ENCODE measurements at places on chromosomes 16 and 17.

DNA sequence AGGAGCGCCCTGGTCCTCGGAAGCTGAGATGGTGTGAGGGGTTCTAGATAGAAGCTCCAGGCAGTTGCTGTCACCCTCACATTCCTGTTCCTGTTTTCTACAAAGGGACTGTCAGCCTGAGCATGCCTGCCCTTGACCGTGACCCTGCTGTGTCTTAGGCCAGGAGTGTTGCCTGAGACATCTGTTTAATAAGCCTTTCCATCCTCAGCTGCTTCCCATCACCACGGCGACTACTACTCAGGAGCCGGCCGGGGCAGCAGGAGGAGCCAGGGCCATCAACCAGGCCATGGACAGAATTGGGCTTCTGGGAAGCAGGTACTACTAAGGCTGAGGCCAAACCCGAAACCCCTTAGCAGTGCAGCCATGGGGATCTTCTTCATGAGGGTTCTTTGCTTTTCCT is 151.4 kb downstream of the KATNIP start:
- DNase-seq, result no peak

DNA sequence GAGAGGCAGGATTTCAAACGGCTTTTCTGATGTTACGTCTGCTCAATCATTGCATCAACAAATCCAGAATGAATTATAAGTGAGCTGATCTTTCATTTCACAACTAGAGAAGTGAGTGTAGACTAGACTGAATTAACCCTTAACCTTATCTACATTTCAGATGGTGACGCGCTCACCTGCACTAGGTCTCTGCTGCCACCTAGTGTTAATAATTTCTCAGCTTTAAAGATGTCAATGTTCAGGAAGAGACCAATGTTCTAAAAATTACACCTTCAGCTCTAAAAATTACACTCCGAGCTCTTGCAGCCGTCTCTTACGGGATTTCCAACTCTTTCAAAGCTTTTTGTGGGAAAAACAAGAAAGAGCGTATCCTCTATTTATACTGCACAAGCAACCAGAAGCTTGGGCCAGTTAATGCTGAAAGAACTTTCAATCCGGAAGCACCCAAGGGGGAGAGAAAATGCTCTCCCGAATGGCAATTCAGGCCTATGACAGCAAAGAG is 88.2 kb upstream of the FA2H start:
- DNase-seq, result peak; percentile 53

GRCh38 chr17:61130330-61130729 is 269.3 kb upstream of the TBX2 start:
- no peak for DNase-seq

GRCh38 chr17:34198519-34198918 is 56.6 kb upstream of the CCL2 start:
- no peak for DNase-seq

- no peak for DNase-seq
Measured at GRCh38 chr17:72393553-72393952, 272.7 kb downstream of the SOX9 start.

DNA sequence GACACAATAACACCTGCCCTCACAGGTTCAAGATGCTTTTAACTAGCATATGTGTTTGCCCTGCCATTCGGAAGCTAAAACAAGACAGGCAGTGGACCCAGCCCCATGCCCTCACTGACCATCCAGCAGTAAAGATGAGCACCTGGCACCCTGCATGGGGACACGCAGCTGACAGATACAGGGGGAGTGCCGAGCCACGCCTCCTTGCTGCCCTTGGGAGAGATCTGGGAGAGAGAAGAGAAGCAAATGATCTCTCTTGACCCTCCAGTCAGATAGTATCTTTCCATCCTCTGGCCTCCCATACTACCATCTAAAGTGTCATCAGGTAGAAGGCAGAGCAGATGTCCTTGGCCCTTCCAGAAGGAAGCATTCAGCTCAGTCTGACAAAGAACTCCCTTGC is 40.6 kb upstream of the MYOCD start:
- DNase-seq, result no peak

GRCh38 chr16:74522160-74522559 is 84.8 kb downstream of the GLG1 start:
- no peak for DNase-seq

DNA sequence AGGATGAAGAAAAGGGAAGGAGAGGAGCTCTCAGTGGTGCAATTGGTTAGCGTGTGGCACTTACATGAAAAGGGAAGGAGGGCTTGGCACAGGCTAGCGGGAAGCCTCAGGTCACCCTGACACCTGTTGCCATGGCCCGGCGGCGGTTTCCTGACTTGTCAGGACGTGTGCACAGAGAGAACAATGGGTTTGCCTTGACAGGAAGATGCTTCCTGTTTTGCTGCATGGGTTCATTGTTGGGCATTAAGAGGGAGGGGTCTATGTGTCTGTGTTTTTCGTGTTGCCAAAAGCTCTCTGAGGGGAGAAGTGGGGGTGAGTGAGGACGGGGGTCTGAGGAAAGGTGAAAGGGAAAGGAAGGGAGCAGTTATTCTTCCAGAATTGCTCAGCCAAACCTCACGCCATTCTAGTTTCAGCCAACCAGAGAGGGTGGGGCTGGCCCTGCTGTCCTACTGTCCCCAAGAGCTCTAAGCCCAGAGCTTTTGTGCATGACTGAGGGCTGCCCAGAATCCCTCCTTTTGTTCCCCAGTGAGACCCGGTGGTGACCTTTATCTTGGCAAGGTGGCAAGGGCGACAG is 17.1 kb upstream of the CCR7 start:
- peak; percentile 25 for DNase-seq

DNA sequence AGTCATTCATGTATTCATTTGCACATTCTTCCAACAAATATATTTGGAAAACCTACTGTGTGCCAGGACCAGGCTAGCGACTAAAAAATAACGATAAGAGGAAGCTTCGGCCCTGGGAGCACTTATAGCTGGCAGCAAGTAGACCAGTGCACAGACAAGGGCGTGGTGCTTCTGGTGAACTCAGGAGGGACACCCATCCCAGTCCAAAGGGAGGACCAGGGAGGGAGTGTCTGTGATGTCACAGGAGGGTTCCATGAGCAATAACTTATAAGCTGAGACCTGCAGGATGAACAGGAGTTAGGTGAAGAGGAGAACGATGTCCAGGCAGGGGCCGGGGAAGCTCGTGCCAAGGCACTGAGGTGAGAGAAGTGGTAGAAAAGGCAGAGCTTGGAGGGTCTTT is 17.4 kb upstream of the PHOSPHO1 start:
- DNase-seq, result no peak

DNA sequence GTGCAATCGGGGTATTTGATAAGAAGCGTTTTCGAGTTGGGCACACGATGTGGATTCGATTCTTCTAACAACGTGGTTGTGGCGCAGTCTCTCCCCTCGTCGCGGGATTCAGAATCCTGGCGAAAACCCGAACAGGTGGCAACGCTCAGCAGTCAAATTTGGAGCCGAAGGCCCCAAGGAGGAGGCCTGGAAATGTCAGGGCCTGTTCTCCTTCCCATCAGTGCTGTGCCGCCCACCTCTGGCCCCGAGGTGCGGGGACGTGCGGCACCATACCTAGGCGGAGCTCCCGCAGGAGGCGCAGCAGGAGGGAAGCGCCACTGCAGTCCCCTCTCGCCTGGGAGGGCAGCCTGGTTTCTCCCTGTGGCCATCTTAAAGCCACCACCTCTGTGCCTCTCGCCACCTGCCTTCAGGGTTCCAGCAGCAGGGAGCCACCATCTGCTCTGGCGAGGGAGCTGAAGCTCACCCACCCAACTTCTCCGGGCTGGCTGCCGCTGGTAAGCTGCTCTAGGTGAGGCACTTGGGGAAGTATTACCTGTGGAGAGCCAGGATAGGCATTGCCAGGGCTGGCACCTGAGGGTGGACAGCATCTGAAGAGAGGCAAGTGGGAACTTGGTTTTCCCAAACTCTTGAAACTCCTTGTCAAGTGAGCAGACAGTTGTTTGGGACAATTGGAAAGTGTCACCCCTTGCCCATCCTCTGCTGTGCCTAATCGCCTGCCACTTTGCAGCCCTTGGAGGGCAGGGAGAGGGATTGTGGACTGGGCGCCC is 2.6 kb upstream of the AATF start:
- no peak for DNase-seq

GRCh38 chr17:44970136-44970741 is 2.1 kb upstream of the C1QL1 start:
- no peak for DNase-seq

- no peak for DNase-seq
Measured at GRCh38 chr17:51322390-51323029, 62.2 kb downstream of the UTP18 start.

- DNase-seq, result no peak
Measured at GRCh38 chr16:19138601-19139000, 24.8 kb downstream of the ITPRIPL2 start.

DNA sequence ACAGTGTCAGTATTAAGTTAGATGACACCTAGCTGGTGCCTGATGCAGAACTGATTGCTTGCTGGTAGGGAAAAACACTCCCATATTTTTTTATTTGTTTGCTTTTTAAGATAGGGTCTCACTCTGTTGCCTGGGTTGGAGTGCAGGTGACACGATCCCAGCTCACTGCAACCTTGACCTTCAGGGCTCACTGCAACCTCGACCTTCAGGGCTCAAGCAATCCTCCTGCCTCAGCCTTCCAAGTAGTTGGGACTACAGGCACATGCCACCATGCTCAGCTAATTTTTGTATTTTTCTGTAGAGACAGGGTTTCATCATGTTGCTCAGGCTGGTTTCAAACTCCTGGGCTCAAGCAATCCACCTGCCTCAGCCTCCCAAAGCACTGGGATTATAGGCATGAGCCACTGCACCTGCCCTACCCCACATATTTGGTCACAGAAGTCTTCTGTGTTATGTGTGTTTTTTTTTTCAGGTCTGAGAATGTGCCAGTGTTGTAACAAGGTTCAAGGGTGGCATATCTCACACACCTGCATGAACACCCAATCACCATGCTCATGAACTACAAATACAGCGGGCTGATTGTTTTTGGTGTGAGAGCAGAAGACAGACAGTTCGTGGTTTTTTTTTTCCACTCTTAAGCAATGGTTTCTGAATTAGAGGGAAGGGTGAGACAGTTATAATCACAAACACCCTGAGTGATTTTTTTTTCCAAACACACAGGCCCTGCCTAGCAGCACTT is 22.8 kb downstream of the SPAG9 start:
- DNase-seq, result no peak

DNA sequence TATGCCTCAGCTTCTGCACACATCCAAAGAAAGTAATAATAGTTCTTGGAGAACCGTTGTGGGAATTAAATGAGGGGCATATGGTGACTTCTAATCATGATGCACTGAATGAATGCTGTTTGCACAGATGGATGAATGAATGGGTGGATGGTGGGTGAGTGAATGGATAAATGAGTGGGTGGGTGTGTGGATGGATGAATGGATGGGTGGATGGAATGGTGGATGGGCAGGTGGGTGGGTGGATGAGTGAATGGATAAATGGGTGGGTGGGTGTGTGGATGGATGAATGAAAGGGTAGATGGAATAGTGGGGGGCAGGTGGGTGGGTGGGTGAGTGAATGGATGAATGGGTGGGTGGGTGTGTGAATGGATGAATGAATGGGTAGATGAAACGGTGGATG is 44.9 kb upstream of the FOXF1 start:
- DNase-seq, result no peak

DNA sequence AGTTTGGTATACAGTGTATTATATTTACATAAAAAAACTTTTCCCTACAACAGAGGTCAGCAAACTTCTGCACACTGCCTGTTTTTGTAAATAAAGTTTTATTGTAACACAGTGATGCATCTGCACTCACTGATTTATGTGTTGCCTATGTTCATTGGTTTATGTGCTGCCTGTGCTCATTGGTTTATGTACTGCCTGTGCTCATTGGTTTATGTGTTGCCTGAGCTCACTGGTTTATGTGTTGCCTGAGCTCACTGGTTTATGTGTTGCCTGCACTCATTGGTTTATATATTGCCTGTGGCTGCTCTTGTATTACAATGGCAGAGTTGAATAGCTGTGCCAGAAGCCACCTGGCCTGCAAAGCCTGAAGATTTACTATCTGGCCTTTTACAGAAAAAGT is 81.6 kb downstream of the MYH11 start:
- no peak for DNase-seq

DNA sequence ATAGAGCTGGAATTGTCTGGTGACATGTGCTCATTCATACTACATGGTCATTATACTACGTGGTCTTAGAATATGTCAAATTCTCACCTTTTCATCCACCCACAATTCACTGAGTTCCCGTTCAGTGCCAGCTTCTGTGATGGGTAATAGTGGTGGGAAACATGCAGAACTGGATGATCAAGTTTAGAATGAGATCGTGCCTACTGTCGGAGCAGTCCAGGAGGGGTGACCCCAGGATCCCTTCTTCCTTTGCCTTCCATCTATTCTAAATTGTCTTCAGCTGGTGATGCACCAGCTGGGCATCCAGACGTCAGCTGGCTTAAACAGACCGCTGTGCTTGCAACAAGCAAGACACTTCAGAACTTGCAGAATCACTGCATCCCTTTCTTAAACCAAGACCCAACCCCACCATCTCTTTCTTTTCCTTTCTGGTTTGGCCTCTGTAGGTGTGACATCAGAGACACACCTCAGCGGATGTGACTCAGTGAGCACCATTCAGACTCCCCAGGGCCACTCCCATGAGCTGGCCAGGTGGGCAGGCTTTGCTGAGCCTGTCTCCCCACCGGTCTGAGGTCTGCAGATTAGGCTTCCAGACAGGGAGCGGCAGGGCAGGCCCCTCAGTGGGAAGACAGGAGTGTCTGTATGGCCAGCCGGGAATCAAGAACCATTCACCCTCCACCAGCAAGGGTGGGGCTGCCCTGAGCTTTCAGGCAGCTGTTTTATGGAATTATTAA is 18.1 kb downstream of the C17orf100 start:
- DNase-seq, result no peak

DNA sequence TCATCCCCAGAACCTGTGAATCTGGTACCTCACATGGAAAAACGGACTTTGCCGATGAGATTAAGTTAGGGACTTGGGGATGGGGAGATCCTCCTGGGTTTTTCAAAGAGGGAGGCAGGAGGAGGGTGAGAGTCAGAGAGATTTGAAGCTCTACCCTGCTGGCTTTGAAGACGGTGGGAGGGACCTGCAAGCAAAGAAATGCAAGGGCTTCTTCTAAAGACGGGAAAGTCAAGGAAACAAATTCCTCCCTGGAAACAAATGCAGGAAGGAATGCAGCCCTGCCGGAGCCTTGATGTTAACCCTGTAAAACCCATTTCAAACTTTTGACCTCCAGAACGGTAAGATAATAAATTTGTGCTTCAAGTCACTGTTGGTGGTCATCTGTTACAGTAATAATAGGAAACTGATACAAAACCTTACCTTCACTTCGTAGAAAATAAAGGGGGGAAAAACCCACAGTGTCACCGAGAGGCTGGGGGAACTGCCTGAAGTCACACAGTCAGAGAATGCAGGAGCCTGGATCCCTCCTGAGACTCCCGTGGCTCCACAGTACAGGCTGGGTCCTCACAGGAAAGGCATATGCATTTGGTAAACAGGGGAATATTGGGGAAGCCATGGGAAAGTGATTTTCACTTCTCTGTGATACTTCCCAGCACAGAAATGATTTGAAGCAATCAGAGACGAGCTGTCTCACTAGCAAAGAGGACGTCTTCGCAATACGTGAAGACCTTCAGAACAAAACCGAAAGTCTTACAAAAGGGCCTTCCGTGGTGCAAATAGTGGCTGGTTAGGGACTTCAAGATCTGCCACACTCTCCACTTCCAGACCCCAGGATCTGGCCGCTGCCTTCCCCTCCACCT is 58.9 kb upstream of the CLEC3A start:
- no peak for DNase-seq

GRCh38 chr17:5942687-5943086 is 127.5 kb upstream of the WSCD1 start:
- DNase-seq, result no peak
